ENCODE measurements at places on chromosomes 5 and 9.

GRCh38 chr9:116700882-116701865 is 14.1 kb downstream of the TRIM32 start:
- DNase-seq, result no peak

DNA sequence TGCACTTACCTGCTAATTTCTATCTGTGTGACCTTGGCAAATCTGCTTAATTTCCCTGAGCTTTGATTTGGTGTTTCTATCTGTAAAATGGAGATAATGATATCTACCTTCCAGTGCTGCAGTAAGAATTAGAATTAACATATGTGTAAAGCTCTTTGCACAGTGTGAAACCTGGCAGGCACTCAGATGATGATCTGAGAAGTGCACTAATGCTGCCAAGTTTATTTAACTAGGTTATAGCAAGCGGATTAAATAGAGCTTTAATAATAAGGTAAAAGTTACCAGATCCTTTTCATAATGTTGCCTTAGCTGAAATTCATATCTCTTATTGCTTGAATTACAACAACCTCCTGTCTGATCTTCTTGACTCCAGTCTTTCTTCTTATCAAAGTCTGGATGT is 315.3 kb upstream of the CD180 start:
- no peak for DNase-seq

- no peak for DNase-seq
Measured at GRCh38 chr9:109455861-109456260, 42.2 kb downstream of the PTPN3 start.

DNA sequence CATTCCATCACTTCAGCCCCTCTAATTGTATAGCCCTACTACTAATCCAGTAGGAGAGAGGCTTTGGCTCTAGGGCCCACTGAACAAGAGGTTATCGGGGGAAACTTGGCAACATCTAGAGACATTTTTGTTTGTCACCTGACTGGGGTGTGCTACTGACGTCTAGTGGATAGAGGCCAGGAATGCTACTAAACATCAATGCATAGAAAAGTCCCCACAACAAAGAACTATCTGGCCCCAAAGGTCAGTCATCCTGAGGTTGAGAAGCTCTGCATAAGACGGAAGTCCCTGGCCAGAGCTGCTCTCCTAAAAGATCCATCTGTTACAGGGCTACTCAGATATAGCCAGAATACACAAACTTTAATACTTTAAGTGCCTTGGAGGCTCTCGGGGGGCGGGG is 570.6 kb upstream of the KLF4 start:
- no peak for DNase-seq

Data from RPMI7951 (cell line).